ENCODE measurements at places on chromosomes 2 and 18.

DNA sequence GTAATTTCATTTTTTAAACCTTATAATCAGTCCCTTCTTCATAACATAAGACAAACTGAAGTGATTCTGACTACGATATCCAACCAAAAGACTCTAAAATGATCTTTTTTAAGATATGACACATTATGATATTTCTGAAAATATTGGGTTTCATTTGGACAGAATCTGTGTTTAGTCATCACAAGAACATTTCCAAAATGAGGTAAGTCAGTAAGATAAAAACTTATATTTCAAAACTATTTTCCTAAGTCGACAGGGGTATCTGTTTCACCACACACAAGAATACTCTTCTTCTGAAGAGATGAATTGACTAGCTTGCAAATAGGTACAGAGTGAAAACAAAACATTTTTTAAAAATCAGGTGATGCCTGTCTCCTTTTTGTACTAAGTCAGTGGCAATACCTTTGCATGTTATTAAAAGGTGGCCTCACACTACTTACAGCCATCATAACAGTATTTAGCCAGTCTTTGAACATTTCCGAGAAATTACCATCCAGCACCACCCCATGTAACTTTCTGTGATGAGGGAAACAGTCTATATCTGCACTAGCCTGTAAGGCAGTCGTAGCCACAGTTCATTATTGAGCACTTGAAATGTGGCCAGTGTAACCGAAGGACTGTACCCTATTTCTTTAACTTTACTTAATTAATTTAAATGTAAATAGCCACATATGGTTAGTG lies 13.5 kb downstream of the STK39 start:
- DNase-seq = peak; percentile 46

- DNase-seq = no peak
These were observed 68.8 kb upstream of the ZNF397 start for GRCh38 chr18:35172009-35172408.

GRCh38 chr2:237798236-237799059 lies at the start of gene RBM44:
Gene RBM44, plus strand, starts transcription at chr2:237798779. Its CDS starts 14,831 bp downstream, at chr2:237813610.
- DNase-seq = no peak

- no peak for DNase-seq
These were observed 43.6 kb upstream of the COPS8 start for GRCh38 chr2:237042101-237042500.

GRCh38 chr18:45551142-45551815 lies 64.0 kb upstream of the SLC14A2 start:
- no peak for DNase-seq

GRCh38 chr18:49625021-49625691 lies 63.3 kb downstream of the LIPG start:
- DNase-seq = peak; percentile 89

DNA sequence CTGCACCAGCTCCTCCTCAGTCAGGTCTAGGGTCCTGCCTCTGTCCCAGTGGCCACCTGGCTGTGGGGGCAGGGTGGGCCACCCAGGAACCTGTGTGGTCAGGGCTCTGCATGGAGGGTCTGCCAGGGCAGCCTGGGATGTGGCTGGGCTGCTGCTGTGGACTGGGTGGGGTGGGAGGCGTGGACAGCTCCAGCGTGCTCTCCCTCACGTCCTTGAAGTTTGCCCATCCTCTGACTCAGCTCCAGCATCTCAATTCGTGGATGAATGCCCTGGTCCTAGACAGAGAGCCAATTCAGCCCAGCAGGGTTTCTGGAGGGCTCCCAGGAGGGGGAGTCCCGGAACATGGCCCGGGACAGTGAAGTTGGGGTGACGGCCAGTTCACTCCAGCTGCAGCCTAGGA lies 64.3 kb upstream of the EPAS1 start:
- DNase-seq = peak; percentile 23

- no peak for DNase-seq
These were observed 339.2 kb upstream of the NRP2 start for GRCh38 chr2:205343103-205343502.

GRCh38 chr2:56565143-56565542 lies 381.4 kb downstream of the CCDC85A start:
- no peak for DNase-seq

- DNase-seq = no peak
These were observed 69.9 kb upstream of the ST3GAL5 start for GRCh38 chr2:85958731-85959130.

DNA sequence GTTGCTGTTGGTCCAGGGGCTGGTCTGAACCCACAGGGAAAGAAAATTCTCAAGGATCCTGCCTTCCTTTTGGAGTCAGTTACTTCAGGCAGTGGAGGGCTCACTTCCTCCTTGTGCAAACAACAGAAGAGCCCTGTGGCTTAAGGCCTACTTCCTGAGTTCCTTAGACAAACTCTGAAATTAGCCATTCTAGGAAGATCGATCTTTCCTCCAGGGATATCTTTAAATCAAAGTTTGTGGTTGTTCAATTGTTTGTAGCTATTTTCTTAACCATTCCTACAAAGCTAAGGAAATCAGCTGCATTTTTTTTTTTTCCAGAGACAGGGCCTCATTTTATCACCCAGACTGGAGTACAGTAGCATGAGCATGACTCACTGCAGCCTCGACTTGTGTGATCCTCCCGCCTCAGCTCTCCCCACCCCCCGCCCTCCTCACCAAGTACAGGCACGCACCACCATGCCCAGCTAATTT lies 156.0 kb downstream of the TANC1 start:
- DNase-seq = peak; percentile 88

DNA sequence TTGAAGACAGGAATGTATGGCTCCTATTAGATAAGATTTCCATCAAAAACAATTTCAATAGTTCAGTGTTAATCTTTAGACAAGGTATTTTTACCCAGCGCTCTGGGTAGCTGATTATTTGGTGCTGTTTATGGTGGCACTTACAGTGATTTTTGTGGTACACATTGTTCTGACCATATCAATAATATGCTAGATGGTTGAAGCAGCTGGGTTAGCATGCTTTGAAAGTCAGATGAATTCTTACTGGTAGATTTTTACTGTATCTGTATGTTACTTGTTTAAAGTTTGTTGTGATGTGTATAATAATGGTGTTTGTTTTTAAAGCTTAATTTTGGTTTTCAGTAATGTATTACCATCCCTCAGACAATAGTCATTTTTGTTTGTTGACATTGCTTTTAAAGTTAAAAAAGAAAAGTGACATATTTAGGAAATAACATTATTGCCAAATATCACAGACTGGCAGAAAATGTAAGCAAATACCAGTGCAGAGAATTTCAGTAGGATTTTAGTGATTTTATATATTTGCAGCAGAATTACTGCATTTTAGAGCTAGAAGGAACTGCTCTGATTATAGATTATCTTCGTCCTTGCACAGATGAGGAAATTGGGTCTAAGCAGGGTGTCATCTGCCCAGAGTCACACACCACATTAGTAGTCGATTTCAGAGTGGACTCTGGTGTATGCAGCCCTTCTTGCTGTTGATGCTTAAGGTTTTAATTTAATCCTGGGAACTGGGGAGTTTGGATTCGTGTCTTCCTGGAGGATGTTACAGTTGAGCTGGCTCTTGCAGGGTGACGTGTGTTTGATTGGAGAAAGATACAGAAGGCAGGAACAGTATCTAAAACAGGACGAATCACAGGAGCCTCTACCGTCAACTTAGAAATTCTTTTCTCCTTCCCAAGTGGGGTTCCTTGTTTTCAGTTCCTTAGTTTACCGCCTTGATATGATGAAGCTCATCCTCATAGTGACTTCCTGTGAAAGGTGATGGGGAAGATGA lies 6.6 kb downstream of the SOCS6 start:
- no peak for DNase-seq

- peak; percentile 14 for DNase-seq
These were observed 143.3 kb downstream of the FTCDNL1 start for GRCh38 chr2:199707593-199708185.

- DNase-seq = no peak
These were observed 143.5 kb upstream of the ALPP start for GRCh38 chr2:232234922-232235615.

- no peak for DNase-seq
These were observed 695.3 kb upstream of the REG3G start for GRCh38 chr2:78330193-78330592.

DNA sequence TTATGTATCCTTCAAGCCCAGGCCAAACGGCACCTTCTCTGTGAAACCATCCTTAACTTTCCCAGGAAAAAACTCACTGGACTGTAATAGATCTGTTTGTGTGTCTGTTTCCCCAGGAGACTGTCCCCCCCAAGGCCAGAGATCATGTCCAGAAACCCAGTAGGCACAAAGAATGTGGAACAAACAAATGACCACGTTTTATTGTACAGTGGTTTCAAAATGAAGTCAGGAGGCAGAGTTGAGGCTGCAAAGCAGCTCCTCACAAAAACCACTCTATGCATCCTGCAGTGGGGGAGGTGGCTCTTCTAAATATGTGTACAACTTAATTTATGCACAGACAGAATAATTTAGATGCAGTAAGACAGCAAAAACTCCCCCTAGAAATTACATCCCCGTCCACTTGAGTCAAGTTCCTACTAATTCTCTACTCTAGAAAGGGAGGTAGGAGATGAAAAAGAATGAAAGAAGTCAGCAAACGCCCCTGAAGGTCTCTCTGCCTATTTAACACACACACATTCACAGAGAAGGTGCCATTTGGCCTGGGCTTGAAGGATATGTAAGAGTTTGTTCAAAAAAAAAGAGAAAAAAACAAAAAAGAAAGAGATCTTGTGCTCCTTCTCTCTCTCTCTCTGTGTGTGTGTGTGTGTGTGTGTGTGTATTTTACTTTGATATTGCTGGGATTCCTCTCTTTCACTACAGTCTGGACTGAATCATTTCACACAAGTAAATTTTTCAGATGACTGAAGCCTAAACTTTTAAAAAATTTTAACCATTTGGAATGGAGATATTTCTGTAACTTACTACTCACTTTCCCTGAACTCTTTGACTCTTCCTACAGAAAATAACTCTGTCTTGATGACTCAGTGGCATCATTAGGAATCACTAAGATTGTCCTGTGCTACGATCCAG lies 19.5 kb downstream of the BCL2 start:
- DNase-seq = peak; percentile 82

DNA sequence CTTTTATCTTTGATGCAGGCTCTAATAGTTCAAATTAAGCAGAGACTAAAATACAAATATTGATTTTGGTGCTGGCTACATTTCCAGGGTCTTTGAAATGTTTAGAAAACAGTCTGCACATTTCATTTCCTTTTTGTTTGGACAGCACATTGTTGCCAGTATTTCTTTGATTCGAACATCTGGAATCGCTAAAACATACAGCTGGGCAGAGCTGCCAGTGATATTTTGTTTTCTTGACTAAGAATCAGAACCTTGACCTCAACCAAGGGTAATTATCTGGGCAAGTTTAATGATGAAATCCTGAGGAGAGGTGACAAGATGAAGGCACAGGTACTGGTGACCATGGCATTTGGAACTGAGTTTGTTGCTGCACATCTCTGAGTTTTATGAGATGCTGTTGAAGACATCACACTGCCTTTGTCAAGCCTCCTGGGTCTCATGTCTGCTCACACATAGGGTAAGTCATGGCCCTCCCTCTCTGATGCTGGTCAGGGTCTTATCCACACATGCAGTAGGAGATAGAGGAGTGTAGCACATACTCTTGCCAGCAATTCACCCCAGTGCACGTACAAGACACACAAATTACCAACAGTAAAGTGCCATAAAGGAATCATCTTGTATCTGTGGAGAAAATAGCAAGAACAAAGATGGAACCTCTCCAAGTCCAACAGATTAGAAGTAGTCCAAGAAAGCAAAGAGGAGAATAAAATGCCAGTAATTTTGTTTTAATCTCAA lies 391.9 kb downstream of the RND3 start:
- DNase-seq = no peak

- DNase-seq = no peak
These were observed 59.9 kb upstream of the TGFA start for GRCh38 chr2:70613521-70613920.

DNA sequence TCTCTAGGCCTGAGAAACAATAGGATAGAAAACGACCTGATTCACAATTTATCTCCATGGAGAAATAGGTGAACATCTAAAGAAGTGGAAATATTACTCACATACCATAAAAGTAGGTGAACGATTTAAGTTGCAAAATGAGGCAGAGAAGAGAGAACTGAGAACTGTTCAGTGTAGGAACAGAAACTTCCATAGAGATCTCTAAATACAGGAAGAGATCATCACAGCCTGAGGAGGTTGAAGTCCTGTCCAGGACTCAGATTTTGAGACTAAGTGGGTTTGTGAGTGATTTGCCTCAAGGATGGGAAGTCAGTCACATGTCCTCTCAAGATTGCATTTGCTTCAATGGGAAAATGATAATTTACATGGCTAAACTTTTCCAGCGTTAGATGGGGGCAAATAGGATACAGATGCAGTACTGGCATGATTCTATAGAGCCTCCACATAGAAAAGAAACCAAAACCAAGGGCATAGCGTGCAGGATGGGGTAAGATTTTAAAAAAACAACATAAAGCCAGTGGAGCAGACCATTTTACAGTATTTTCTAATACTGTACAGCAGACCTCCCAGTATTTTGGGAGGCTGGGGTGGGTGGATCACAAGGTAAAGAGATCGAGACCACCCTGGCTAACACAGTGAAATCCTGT lies 68.8 kb downstream of the MEP1B start:
- no peak for DNase-seq

GRCh38 chr2:158745866-158746382 lies 49.2 kb upstream of the DAPL1 start:
- no peak for DNase-seq

- DNase-seq = peak; percentile 90
These were observed 23.7 kb upstream of the SCYGR1 start for GRCh38 chr2:227411320-227411989.

DNA sequence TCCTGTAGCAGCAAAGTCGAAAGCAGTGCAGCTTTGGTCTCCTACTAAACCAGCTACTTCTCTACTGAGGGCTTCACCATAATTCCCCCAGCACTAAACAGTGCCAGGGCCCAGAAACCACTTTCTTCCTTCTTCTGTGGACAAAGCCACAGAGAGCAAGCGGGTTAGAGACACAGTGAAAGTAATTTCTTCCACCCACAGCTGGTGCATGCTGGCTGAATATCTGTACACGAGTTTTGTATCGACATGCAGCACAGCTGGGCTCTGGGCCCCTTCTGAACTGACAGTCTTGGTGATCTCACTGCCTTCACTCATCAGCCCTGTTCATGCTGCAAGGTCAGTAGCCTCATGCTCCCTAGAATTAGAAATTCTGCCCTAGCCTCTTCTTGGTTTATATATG lies 74.0 kb upstream of the SULT1C3 start:
- DNase-seq = no peak

DNA sequence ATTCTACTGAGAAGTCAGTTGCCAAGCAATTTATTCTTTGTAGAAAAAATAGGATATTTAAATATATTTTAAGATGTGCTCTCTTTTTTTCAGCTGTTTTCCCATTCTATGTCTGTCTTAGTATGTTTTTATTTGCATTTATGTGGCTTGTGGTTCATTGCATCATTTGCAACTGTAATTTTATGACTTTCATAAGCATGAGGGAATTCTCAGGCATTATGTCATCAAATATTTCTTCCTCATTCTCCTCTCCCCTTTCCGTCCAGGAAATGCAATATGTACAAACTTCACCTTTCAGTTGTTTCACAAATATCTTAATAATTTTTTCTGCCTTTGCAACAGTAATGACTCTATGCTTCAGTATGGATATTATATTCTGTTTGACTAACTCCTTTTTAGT lies 560.2 kb upstream of the LRATD1 start:
- peak; percentile 22 for DNase-seq

- no peak for DNase-seq
These were observed 2.5 kb upstream of the RAB17 start for GRCh38 chr2:237593036-237593435.
